CD4-positive, alpha-beta T cell treated with Interleukin-4 for 4 hours (primary cell): ENCODE measurements at places on chromosomes 3 and 15.

- DNase-seq, result no peak
Observed at GRCh38 chr3:14534516-14535191, 5.5 kb downstream of the GRIP2 start.

DNA sequence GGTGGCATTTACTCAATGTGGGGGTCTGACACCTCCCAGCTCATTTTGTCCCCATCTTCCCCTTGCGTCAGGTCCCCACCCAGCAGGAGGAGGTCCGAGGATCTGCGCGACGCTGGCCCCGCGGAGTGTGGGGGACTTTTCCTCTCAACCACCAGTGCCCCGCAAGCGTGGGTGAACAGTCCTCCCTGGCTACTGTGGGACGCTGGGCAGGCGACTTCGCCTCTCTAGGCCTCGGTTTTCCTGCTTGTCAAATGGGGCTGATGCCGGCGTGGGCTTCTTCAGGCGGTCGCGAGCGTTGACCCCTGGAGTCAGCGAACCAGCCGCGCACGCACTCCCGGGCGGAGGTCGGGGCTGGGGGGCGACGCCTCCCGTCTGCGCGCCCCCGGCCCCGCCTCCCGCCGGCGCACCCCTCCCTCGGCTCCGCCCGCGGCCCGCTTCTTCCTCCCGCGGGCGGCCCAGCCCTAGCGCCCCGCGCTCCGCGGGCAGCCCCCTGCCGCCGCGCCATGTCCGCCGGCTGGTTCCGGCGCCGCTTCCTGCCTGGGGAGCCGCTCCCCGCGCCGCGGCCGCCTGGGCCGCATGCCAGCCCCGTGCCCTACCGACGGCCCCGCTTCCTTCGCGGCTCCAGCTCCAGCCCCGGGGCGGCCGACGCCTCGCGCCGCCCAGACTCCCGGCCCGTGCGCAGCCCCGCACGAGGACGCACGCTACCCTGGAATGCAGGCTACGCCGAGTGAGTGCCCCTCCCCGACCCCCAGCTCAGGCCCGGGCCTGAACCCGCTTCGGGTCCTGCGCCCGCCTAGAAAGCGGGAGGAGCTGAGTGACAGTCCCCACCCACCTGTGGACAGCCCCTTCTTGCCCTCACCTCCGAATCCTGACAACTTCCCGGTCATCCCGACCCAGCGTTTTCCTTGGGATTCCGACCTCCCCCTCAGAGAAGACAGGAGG, at the start of gene PPM1M:
Gene PPM1M, plus strand, starts transcription at position 438 of the 942 bp plus-strand sequence. Its CDS starts 66 bp downstream, at position 504.
- DNase-seq, result peak; percentile 51

DNA sequence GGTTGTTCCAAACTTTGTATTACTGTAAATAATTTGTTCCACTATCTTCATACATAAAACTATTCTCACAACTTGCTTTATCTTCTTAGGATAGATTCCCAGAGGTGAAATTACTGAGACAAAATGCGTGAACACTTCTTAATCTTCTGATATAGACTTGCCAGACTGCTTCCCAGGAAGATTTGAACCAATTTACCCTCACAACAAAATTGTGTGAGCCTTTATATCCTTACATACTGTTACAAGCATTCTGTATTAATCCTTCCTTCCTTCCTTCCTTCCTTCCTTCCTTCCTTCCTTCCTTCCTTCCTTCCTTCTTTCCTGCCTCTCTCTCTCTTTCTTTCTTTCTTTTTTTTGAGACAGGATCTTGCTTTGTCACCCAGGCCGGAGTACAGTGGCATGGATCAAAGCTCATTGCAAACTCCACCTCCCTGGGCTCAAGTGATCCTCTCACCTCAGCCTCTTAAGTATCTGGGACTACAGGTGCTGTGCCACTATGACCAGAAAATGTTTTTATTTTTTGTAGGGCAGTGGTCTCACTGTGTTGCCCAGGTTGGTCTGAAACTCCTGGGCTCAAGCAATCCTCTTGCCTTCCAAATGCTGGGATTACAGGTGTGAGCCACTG, 57.1 kb upstream of the SSR3 start:
- no peak for DNase-seq

DNA sequence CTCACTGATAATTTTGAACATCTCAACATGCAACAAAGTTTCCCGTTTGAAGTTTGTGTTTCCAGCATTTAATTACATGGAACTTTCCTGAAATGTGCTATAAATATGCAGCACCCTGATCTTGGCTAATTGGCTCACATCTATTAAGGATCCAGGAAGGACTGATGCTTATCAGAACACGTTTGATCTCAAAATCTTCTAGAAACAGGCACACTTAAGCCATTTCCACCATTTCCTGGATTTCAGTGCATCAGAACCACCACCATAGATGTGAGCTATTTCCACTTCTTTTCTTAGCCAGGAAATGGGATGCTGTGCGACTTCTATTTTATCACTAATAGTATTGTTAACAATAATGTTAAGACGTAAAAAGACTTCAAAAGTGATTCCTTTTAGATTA, 228.9 kb downstream of the FEZF2 start:
- no peak for DNase-seq

GRCh38 chr3:81839504-81840094, 78.2 kb upstream of the GBE1 start:
- no peak for DNase-seq

DNA sequence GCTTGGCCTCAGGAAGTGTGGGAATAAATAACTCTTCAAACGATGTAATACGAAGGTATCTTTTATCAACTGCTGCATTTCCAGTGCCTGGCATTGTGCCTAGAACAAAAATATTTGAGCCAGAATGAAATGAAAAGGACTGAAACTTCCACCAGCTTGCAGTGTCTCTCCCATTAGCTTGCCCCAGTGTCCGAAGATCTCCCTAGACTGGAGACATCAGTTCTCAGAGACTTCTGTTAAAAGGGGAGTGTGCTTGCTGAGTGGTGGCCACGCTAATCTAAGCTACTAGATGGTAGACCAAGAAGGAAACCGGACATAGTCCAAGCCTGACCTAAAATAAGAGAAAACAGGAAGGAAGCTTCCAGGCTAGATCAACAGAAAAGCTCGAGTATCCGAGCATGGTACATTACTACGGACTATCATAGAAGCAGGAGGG, 28.6 kb downstream of the KCNAB1 start:
- no peak for DNase-seq

- no peak for DNase-seq
Observed at GRCh38 chr3:196842567-196843434, 24.9 kb upstream of the SENP5 start.

- no peak for DNase-seq
Observed at GRCh38 chr3:66206806-66207205, 14.0 kb upstream of the SLC25A26 start.

GRCh38 chr3:197117114-197117513, 87.5 kb upstream of the MELTF start:
- DNase-seq, result no peak

GRCh38 chr3:7854266-7854665, 647.4 kb upstream of the LMCD1 start:
- DNase-seq, result no peak

GRCh38 chr3:139756529-139757103, 78.8 kb upstream of the NMNAT3 start:
- DNase-seq, result no peak

DNA sequence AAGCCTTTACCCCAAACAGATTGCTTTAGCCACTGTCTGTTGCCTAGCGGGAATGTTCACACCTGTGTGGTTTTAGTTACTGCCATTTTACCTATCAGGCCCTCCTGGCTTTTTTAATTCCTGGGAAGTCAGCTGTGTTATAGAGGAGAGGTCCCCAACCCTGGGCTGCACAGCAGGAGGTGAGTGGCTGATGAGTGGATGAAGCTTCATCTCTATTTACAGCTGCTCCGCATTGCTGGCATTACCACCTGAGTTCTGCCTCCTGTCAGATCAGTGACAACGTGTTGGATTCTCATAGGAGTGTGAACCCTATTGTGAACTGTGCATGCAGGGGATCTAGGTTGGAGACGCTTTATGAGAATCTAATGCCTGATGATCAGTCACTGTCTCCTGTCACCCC, 127.0 kb downstream of the MBNL1 start:
- DNase-seq, result no peak

DNA sequence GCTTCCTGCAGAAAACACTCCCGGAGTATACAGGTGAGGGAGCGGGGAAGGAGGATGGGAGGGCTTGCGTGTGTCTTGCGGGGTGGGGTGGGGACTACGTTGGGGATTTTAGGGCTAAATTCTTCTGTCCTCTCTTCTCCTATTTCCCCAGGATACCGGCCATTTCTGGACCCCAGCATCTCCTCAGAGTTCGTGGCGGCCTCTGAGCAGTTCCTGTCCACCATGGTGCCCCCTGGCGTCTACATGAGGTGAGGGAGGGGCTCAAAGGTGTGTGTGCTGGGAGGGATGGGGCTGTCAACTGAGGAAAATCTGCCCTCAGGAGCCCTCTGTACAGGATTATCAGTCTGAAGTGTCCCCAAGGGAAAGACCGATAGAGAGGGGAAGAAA, 6.6 kb downstream of the DUOX1 start:
- DNase-seq, result no peak

DNA sequence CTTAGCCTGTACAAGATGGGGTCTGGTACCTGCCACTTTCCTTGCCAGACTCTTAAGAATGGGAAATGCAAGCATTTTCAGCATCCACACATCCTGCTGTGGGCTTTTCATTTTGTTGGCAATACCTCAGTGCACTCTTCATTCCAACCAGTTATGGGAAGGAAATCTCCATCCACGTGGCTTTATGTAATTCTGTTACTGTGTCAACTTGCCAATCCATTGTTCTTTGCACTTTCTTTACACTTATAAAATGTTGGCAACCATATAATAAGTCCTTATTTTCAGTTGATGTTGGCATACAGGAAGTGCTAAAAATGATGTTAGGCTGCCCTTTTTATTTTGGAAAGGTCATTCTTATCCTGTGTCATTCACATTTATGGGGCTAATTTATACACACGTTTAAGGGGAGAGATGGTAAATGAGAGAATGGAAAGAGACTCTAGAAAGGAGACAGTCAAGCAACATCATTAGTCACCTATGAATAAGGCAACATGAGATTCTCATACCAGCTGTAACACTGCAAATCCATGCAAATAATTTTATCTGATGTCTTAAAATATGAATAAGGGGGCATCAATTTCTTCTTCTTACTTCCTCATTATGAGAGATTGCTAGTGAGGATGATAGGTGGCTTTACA, 238.7 kb downstream of the CHST2 start:
- no peak for DNase-seq

DNA sequence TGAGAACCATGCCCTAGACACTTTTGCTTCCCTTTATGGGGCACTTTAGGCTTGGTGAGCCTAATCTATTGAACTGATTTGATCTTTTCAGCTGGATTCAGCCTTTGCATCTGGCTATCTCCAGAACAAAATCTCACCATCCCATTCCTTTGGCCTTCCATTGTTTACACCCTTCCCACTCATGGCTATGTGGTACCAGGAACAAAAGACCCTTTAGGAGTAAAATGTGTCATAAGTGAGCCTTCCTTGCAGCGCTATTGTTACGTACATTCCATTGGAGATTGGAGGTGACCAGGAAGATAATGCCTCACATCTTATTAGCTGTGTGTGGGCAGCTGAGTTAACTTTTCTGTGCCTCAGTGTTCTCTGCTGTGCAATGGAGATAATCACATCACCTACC, 188.4 kb downstream of the SATB1 start:
- no peak for DNase-seq

DNA sequence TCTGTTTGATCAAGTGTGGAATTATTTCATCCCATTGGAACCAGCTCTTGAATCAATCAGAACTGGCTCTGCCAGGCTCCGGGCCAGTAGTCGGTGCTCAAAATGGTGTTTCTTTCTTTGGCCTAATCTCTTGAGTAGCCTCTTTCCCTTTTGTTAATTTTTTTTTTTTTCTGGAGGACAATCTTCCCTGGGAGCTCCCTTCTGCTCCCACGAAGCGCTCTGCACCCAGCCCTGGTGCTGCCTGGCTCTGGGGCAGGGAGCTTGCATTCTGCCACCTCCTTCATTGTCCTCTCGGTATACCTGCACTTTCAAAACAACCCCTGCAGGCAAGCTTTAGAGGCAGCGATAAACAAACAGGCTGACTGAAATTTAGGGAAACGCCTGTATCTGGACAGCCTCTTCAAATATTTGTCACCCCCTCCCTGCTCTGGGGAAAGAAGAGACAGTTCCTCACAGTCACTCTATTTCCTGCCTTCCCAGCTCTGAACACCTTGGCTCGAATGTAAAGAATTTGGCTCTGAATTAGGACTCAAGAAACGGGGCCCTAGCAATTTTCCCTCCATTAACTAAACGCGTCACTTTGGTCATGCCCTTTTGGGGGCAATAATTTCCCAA, 1.1 kb upstream of the THSD4 start:
- no peak for DNase-seq

DNA sequence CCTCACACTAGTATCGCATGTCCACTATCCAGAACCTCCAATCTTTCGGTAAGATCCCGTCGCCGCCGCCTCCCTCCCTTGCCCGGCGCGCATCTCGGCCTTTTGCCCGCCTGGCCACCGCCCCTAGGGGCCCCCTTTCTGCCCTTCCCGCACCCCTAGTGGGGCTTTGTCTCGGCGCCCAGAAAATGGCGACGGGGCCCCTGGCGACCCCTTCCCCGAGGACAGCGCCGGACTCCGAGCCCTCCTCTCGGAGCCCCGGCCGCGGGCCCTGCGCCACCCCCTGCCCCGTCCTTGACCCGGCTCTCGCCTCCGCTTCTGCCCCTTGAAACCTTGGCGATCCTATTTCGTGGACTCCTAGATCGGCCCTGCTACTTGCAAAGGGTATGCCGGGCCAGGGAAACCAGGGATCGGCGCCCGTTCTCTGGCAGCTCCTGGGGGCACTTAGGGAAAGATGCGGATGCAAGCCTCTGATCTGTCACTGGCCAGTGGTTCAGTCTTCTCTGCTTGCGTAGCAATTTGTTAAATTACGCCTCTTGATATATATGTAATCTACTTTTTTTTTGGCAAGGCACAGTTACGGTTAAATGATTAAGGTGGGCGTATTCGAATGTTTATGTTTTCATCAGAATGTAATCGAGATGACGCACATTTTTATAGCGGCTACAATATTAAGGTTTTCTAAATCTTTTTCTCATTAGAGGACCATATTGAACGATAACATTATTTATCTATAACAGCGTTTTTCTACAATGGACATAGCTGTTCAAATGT, 603 bp downstream of the EIF1B start:
- peak; percentile 3 for DNase-seq

- no peak for DNase-seq
Observed at GRCh38 chr15:77387365-77388105, 32.4 kb downstream of the PEAK1 start.

- peak; percentile 41 for DNase-seq
Observed at GRCh38 chr3:108099679-108100428, 9.0 kb upstream of the CD47 start.

- no peak for DNase-seq
Observed at GRCh38 chr3:141960731-141961130, 84.3 kb downstream of the ATP1B3 start.

GRCh38 chr3:50982540-50983325, 308.0 kb downstream of the DOCK3 start:
- DNase-seq, result no peak

DNA sequence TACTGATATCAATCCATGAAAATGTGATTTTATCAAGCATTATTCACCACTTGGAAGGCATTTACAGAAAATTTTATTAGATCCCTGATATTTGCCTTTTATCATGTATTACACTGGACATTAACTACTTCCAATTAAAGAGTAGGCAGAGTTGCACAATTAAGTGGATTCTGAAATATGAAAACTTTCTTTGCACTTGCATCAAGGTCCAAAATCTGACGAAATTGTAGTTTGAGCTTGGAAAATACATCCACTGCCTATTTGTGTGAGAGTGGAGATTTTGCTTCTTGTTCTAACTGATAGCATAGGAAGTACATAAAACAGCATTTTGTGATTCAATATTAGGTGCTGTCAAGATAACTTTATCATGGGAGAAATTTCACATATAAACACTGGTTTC, 49.6 kb upstream of the SLC12A8 start:
- DNase-seq, result no peak

GRCh38 chr3:123341-123740, 73.2 kb upstream of the CHL1 start:
- DNase-seq, result no peak

GRCh38 chr3:31639828-31640227, 107.1 kb downstream of the STT3B start:
- DNase-seq, result no peak
